OCI-LY7 (cell line): ENCODE measurements at places on chromosomes 11 and 22.

- no peak for DNase-seq
These were observed 5.1 kb downstream of the CARS1 start for GRCh38 chr11:3052109-3052479.

DNA sequence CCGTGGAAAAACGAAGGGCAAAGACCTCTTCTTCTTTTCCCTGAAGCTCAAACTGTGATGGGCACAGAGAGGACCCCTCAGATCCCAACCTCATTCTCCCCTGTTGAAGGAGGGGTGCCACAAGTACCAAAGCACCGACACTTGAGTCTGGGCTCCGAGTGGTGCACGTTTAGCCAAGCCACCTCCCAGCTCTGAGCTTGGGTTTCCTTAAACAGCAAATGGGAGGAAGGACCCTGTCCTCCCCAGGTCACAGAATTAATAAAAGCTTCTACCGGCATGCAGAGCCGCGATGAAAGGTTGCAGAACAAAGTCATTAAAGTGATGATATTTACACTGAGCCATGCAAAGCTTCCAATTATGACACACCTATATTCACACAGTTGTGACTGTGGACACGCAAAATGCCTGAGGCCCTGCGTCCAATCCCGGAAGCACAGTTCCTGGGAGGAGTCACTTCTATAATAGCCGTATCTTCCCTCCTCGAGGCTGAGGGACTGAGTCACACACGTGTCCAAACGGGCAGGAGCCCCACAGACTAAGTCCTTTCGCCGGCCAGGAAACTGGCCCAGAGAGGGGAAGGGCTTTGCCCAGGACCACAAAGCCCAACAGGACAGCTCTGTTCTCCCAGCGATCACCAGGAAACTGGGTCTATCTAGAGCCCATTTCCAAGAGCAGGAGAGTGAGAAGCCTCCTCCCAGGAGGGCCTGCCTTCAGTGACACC is 922 bp upstream of the CSNK1E start:
- no peak for DNase-seq

GRCh38 chr11:68146010-68146540 is 24.9 kb upstream of the CHKA start:
- DNase-seq = no peak

- DNase-seq = no peak
These were observed 38.4 kb downstream of the DRD2 start for GRCh38 chr11:113436672-113437252.

DNA sequence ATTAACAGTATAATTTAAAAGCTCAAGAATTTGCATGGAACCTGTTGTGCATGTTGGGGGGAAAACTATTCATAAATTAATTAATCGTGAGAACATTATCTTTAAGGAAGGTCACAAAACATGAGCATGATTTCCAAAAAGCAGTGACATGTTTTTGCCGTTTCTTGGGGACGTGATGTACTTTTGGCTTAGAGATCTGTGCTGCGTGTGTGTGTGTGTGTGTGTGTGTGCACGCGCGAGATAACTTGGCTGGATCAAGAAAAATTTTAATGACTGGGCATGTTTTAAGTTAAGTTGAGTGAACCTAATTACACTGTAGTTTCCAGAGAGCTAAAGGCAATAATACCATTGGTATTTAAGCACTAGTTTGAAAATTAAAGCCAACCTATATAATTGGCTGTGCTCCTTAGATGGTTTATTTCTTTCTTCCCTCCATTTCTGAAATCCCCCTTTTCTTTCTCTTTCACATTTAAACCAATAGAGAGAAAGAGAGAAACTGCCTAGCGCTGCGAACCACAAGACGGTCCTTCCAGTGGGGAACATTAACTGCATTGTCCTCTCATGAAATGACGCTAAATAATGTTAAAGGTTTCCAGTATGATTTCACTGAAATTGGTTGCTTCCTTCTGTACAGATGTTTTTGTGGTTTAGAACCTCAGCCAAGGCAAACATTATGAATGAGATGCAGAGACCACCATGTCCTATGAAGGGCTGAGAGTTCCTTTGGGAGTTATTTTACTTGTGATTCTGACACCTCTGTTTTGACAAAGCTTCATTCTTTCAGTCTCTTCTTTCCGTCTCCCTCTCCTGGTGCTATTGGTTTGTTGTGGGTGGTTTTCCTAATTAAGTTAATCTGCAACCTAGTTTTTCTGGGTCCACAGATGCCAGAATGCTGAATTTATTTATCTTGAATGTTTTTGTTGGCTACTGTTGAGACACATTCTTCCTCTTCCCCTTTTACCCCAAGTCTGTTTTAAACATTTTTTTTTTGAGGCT is 51.7 kb downstream of the ZBTB16 start:
- no peak for DNase-seq

- no peak for DNase-seq
These were observed 63.5 kb downstream of the MRTFA start for GRCh38 chr22:40572976-40573375.
